ENCODE measurements at places on chromosomes 1 and 21.

- no peak for DNase-seq
Observed at GRCh38 chr1:162230096-162230495, 146.6 kb downstream of the SPATA46 start.

GRCh38 chr1:43197343-43198127 is 25.4 kb downstream of the CFAP57 start:
- no peak for DNase-seq

- DNase-seq = no peak
Observed at GRCh38 chr1:208985231-208985630, 598.3 kb upstream of the CAMK1G start.

DNA sequence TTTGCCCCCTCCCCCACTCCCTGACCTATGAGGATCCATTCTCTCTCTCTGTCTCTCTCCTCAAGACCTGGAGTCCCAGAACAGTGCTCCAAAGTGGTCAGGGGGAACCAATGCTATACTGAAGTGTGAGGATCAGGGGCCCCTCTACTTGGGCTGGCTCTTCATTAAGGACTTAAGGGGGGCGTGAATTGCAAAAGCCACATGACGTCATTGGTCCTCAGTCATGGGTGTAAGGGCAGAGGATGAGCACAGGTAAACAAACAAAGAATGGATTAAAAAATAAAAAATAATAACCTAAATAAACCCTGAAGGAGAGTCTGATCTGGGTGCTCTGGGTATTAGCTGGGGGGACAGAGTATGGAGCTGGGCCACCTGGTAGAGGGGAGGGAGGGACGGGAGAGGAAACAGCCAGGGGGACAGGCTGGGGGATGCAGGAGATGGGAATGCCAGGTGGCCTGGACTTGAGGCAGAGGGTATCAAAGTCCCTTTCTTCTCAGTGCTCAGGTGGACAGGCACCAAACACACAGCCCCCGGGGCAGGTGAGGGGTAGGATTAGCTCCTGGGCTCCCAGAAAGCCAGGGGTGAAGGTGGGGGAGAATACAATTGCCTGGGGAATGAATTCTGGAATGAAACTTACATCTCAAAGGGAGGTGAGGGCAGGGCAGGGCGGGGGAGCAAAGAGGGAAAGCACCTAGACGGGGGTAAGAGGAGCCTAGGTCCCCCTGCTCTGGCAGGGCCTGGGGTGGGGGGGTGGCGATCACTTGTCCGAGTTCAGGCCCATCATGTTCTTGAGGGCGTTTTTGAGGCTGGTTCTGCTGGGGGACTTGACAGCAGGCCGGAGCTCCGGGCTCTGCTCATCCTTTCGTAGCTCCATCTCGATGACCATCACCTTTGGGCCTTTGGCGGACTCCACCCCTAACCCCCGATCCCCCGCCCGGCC is 4.6 kb downstream of the MPZ start:
- DNase-seq = no peak

DNA sequence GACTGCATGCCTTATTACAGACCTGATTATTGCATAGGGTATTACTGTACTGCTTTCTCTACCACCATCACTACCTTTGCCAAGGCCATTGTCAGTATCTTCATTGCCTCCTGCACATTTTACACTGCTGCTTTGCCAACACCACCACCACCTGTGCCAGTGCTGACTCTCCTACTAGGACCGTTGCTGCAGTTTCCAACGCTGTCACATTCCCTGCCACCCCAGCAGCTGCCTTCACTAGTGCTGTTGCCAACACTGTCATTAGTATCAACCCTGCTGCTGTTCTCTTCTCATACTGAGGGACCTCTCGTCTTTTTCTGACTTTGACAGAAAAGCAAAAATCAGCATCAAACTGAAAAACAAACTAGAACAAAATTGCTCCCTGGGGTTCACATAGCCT is 394.9 kb upstream of the B3GALT2 start:
- no peak for DNase-seq
